ENCODE measurements at places on chromosomes 1 and 21. TPM values are rescaled to one million over a fixed set of nuclear protein-coding genes. Genes with fewer than 3 reads are reported as not detected.
A peak's percentile ranks its signal among the peaks of the same experiment; 100 is the strongest.

GRCh38 chr1:46983830-46984586, 39.5 kb upstream of the CYP4X1 start:
- DNase-seq = no peak
- H3K27me3 ChIP-seq = peaks cover 9% of the 10 kb centered on the region
- no peaks in the 10 kb centered on the region for H3K4me1 ChIP-seq

GRCh38 chr1:182147136-182147820, 85.8 kb upstream of the ZNF648 start:
- H3K36me3 ChIP-seq = no peaks in the 10 kb centered on the region
- no peak overlapping the region for H3K4me3 ChIP-seq
- H3K27me3 ChIP-seq = no peaks in the 10 kb centered on the region
- no peak overlapping the region for H3K27ac ChIP-seq
- H3K4me1 ChIP-seq = peaks cover 27% of the 10 kb centered on the region

- H3K27ac ChIP-seq = no peak overlapping the region
- no peak overlapping the region for H3K4me3 ChIP-seq
- no peak for DNase-seq
Observed at GRCh38 chr1:45848714-45849113, 45.3 kb downstream of the MAST2 start.

The FMO4 gene
- total RNA-seq = 1.8 TPM

The MTMR11 gene
- 5.2 TPM for total RNA-seq

The KRTAP6-3 gene
- total RNA-seq = not detected

The COL24A1 gene
- not detected for total RNA-seq

The C1orf116 gene
- not detected for total RNA-seq

DNA sequence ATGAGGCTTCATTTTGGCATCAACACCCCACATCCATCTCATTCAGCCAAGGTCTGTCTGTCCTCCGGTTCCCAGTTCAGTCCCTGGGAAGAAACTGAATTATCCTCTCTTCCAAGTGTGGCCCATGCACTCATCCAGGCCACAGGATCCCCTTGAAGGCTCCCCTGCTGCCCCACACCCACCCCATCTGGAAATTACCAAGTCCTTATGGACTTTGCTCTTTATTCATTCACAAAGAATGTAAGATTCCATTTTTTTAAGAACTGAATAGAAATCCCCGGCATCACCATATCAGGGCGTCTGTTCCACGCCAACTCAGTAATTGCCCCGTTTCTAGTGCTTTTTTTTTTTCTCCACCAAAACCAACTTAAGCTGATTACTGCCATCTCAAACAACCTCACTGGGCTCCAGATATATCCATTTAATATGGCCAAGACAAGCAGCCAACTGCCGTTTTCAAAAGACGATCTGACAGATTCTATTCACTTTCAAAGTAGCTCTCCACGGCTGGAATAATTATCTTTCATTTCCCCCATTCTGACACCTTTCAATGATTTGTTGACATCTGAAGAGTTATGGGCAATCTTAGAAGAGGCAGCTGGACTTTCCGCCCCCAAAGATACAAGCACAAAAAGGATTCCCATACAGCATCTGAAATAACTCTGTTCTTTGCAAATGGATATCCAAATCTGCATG, 55.9 kb downstream of the OLIG1 start:
- no peak overlapping the region for H3K4me3 ChIP-seq
- H3K27me3 ChIP-seq = peaks cover 32% of the 10 kb centered on the region
- H3K36me3 ChIP-seq = no peaks in the 10 kb centered on the region
- no peak overlapping the region for H3K27ac ChIP-seq

DNA sequence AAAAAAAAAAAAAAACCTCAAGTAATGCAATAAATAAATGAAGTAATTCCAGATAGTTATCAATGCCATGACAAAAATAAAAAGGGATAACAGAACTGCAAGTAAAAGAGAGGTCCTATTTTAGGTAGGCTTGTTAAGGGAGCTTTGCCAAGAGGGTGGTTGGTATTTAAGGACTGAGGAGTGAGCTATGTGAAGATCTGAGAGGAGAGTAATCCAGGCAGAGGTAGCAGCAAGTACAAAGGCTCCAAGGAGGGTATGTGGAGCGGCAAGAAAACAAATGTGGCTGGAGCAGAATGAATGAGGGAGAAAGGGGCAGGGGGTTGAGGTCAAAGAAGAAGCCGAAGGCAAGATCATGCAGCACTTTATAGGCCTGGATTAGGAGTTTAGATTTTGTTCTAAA, 59.9 kb upstream of the CDC42BPA start:
- no peaks in the 10 kb centered on the region for H3K4me1 ChIP-seq
- no peaks in the 10 kb centered on the region for H3K36me3 ChIP-seq

- H3K27me3 ChIP-seq = peaks cover 19% of the 10 kb centered on the region
- H3K4me1 ChIP-seq = peaks cover 2% of the 10 kb centered on the region
- no peak overlapping the region for H3K27ac ChIP-seq
- DNase-seq = no peak
Observed at GRCh38 chr1:3614755-3615742, 3.7 kb upstream of the MEGF6 start.

DNA sequence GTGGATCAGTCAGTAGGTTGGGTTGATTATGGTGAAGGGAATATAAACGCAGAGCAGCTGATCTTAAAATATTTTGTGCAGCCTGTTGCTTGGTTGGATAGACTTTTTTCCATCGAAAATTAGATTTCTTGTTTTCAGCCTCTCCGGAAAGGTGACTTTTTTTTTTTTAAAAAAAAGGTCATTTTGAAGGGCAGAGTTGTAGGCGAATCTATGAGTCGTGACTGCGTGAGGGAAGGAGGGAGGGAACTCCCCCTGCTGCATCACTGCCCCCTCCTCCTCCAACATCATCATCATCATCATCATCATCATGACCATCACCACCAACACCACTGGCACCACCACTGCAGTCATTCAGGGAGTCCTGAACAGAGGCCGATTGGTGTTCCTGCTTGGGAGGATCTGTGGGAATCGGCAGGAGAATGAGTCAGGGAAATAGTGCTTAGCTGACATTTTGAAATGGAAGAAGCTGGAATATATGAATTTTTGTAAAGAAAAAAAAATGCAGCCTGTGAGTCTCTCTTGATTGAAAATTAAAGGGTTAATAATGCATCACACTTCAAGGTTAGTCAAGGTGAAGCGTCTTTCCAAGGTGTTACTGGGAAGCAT, 1.2 kb downstream of the ATP1B1 start:
- H3K27ac ChIP-seq = peak overlapping the region; percentile 65
- DNase-seq = no peak
- H3K4me3 ChIP-seq = peak overlapping the region; percentile 88
- H3K4me1 ChIP-seq = peaks cover 43% of the 10 kb centered on the region
- H3K36me3 ChIP-seq = peaks cover 27% of the 10 kb centered on the region

DNA sequence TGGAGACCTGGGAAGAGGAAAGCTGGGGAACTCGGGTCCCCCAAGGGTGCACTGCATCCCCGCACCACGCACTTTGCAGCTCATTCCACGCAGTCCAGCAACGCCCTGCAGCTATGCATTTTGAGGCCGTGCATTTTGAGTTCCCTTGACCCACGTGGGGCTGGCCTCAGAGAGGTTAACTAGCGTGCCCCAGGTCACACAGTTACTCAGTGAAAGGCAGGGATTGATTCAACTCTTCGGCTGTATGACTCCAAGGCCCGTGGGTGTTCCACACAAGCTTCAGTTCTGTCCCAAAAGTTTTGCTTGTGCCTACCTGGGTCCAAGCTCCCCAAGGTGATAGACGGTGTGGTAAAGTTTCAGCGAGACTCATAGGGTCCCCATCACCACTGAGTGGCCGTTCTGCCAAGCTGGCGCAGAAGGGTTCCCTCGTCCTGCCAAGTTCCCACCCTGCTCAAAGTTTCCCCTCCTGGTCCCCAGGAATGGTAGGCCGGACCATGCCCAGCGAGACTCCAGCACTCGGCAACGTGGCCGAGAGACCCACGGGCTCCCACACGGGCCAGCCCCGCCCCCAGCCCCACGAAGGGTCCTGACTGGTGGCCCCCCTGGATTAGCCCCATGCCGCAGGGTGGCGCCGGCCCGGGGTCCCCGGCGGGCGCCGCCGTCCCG, 611 bp downstream of the HSPG2 start:
- peaks cover 3% of the 10 kb centered on the region for H3K36me3 ChIP-seq
- peaks cover 28% of the 10 kb centered on the region for H3K27me3 ChIP-seq
- DNase-seq = no peak
- H3K27ac ChIP-seq = no peak overlapping the region
- peaks cover 4% of the 10 kb centered on the region for H3K4me1 ChIP-seq
- peak overlapping the region; percentile 59 for H3K4me3 ChIP-seq

DNA sequence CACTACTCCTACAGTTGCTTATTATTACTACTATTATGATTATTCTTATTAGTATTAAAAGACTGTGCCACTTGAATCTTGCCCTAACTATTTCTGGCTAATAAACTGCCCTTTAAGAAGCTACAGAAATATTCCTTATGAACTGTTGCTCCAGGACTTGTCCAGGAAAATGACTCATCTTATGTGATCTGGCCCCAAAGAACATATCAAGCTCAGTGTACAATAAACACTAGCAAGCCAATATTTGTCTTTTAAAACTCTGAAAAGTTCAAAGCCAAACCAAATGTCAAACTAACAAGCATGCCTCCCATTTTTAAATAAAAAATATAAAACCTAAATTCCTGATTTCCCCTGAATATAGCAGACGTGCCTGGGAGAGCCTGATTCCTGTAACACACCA, 88.7 kb upstream of the SIM2 start:
- no peak overlapping the region for H3K4me3 ChIP-seq
- no peak overlapping the region for H3K27ac ChIP-seq
- H3K27me3 ChIP-seq = peaks cover 1% of the 10 kb centered on the region

The SLC6A17 gene
- total RNA-seq = 0.46 TPM

DNA sequence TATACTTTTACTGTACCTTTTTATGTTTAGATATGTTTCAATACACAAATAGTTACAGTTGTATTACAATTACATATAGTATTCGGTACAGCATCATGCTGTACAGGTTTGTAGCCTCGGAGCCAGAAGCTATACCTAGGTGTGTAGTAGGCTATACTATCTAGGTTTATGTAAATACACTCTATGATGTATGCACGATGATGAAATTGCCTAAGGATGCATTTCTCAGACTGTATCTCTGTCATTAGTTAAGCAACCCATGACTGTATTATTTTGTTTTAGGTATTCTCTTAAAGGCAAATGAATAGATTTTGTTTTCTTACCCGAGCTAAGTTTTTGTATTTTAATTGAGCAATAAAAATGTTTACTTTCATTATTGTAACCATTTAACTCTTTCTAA, 56.4 kb downstream of the SPATA17 start:
- no peak overlapping the region for H3K27ac ChIP-seq
- no peaks in the 10 kb centered on the region for H3K4me1 ChIP-seq
- no peak overlapping the region for H3K4me3 ChIP-seq

DNA sequence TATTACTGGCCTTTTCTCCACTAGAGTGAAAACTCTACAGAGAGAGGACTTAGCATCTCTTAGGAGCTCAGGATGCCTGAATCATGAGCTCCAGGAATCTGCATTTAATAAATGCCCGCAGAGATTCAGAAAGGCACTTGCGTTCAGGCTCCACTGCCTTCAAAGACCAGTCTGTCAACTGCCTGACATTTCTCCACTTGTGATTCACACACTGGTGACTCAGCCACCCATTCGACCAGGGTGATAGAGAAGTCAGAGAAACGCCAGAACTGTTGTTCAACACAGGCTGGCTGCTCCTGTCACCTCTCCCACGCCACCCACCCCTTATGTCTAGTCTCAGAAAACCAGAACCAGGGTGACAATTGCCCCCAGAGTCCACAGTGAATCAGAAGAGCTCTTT, 26.9 kb upstream of the LBR start:
- no peak for DNase-seq
- peak overlapping the region; percentile 7 for H3K4me3 ChIP-seq
- no peaks in the 10 kb centered on the region for H3K27me3 ChIP-seq
- peaks cover 45% of the 10 kb centered on the region for H3K4me1 ChIP-seq
- H3K27ac ChIP-seq = peak overlapping the region; percentile 73

Data from activated T-helper 2 cell treated with anti-CD3 and anti-CD28 coated beads, Interferon-gamma antibody, Interleukin-2, Interleukin-4, amounts not matched to agents 10 μg/mL and 5 μg/mL and 100 μg/mL, durations not matched to agents 14 hours and 24 hours and 36 hours (primary cell).